ENCODE measurements at places on chromosomes 16 and 17.

GRCh38 chr16:86960266-86960665, 356.9 kb downstream of the C16orf95 start:
- H3K36me3 ChIP-seq = no peaks in the 10 kb centered on the region
- DNase-seq = no peak
- H3K4me3 ChIP-seq = no peak overlapping the region
- H3K27ac ChIP-seq = no peak overlapping the region

GRCh38 chr17:58046239-58047094, 36.8 kb upstream of the DYNLL2 start:
- no peak overlapping the region for H3K27ac ChIP-seq
- no peaks in the 10 kb centered on the region for H3K4me1 ChIP-seq
- no peak overlapping the region for H3K4me3 ChIP-seq
- peaks cover 36% of the 10 kb centered on the region for H3K27me3 ChIP-seq
- H3K36me3 ChIP-seq = no peaks in the 10 kb centered on the region
- DNase-seq = no peak

- H3K4me3 ChIP-seq = no peak overlapping the region
- DNase-seq = peak; percentile 26
- no peaks in the 10 kb centered on the region for H3K27me3 ChIP-seq
- H3K4me1 ChIP-seq = peaks cover 11% of the 10 kb centered on the region
- H3K36me3 ChIP-seq = no peaks in the 10 kb centered on the region
- H3K27ac ChIP-seq = no peak overlapping the region
Observed at GRCh38 chr16:66905633-66906539, 12.8 kb downstream of the CDH16 start.

GRCh38 chr17:17520599-17521232, 24.5 kb upstream of the RASD1 start:
- H3K4me3 ChIP-seq = no peak overlapping the region
- no peak for DNase-seq
- H3K27me3 ChIP-seq = no peaks in the 10 kb centered on the region
- no peaks in the 10 kb centered on the region for H3K4me1 ChIP-seq
- H3K36me3 ChIP-seq = no peaks in the 10 kb centered on the region

- H3K27me3 ChIP-seq = no peaks in the 10 kb centered on the region
- peaks cover 21% of the 10 kb centered on the region for H3K4me1 ChIP-seq
- H3K36me3 ChIP-seq = no peaks in the 10 kb centered on the region
- DNase-seq = no peak
Observed at GRCh38 chr17:32100971-32101631, 41.2 kb upstream of the RHOT1 start.

- H3K36me3 ChIP-seq = no peaks in the 10 kb centered on the region
- H3K27ac ChIP-seq = no peak overlapping the region
- DNase-seq = no peak
- H3K4me1 ChIP-seq = no peaks in the 10 kb centered on the region
- H3K4me3 ChIP-seq = no peak overlapping the region
Observed at GRCh38 chr17:82390860-82391435, 19.4 kb downstream of the UTS2R start.

- H3K4me1 ChIP-seq = peaks cover 6% of the 10 kb centered on the region
- no peak overlapping the region for H3K27ac ChIP-seq
- DNase-seq = peak; percentile 61
- no peaks in the 10 kb centered on the region for H3K27me3 ChIP-seq
- H3K4me3 ChIP-seq = no peak overlapping the region
Observed at GRCh38 chr16:11405331-11406176, 60.3 kb downstream of the RMI2 start.

DNA sequence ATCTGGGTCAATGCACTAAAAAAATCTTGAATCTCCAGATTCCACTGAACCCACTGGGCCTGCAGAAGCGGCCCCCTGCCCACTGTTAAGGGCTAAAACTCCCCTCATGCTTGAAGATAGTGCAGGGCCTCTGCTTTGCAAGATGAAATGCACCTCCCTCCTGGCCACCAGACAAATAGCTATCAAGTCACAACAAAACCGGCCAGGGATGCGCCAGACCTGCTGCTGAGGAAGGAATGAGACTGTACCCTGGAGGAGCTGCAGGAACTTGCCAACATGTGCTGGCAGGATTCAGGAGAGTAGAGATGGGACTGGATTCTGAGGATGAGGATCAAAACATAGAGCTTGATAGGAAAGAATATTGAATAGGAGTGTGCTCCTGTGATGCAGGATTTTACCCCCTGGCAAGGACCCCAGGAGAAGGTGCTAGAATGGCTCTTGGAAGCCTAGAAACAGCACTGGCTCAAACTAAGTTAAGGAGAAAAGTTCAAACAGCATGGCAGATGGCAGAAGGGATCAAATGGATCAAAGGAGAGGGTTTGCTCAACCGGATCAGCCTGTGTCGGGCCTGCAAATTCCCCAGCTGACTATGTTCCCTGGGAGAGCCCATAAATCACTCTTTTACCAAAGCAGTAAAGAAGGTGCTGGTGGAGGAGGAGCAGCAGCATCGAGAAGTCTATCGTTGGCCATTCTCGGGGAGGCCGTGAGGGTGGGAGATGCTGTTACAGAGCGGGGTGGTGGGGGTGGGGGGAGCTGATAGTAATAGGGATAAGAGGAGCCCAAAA, 27.2 kb upstream of the XYLT2 start:
- no peak for DNase-seq
- H3K4me3 ChIP-seq = no peak overlapping the region
- peaks cover 5% of the 10 kb centered on the region for H3K27me3 ChIP-seq
- H3K36me3 ChIP-seq = no peaks in the 10 kb centered on the region
- no peak overlapping the region for H3K27ac ChIP-seq

GRCh38 chr17:8126491-8127066, 2.7 kb upstream of the HES7 start:
- H3K27me3 ChIP-seq = peaks cover 25% of the 10 kb centered on the region
- peak overlapping the region; percentile 84 for H3K27ac ChIP-seq
- peak; percentile 67 for DNase-seq

- peaks cover under 1% of the 10 kb centered on the region for H3K36me3 ChIP-seq
- peaks cover 34% of the 10 kb centered on the region for H3K4me1 ChIP-seq
- H3K27me3 ChIP-seq = peaks cover 20% of the 10 kb centered on the region
- H3K4me3 ChIP-seq = peak overlapping the region; percentile 86
- H3K27ac ChIP-seq = peak overlapping the region; percentile 32
- no peak for DNase-seq
Observed at GRCh38 chr16:67250045-67250327, 1.2 kb downstream of the SLC9A5 start.

DNA sequence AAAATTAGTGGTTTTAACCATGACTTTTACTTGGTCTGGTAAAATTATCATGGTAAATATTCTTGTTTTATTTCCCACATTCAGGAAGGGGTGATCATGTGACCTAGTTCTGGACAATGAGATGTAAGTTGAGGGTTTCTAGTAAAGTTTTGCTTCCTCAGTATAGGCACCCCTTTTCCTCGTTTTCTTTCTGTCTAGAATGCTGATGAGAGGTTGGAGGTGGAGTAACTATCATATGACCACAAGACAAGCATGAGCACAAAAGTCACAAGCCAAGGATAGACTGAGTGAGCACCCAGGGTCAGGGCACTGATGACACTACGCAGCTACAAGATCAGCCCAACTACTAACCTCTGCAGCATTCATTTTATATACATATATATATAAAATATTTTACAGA, 53.9 kb downstream of the MYO1D start:
- no peak for DNase-seq
- H3K4me1 ChIP-seq = peaks cover 10% of the 10 kb centered on the region
- no peaks in the 10 kb centered on the region for H3K36me3 ChIP-seq
- peaks cover 37% of the 10 kb centered on the region for H3K27me3 ChIP-seq
- no peak overlapping the region for H3K27ac ChIP-seq

Measured in activated T-cell treated with anti-CD3 and anti-CD28 coated beads, Interleukin-2, amount 50 U/mL, for 72 hours (primary cell).